ENCODE measurements at places on chromosomes 7 and 10. TPM values are rescaled to one million over a fixed set of nuclear protein-coding genes. Genes with fewer than 3 reads are reported as not detected.

GRCh38 chr7:73642834-73643233 is 18.5 kb upstream of the MLXIPL start:
- H3K36me3 ChIP-seq = no peaks in the 10 kb centered on the region
- peaks cover 1% of the 10 kb centered on the region for H3K4me1 ChIP-seq
- H3K27ac ChIP-seq = no peak overlapping the region
- peaks cover 34% of the 10 kb centered on the region for H3K27me3 ChIP-seq
- DNase-seq = no peak
- H3K4me3 ChIP-seq = no peak overlapping the region

- peak overlapping the region; percentile 13 for H3K4me3 ChIP-seq
- peak; percentile 96 for DNase-seq
- H3K36me3 ChIP-seq = peaks cover 42% of the 10 kb centered on the region
- H3K27ac ChIP-seq = peak overlapping the region; percentile 85
- peaks cover 83% of the 10 kb centered on the region for H3K4me1 ChIP-seq
Observed at GRCh38 chr10:49109669-49110340, 5.5 kb downstream of the VSTM4 start.

DNA sequence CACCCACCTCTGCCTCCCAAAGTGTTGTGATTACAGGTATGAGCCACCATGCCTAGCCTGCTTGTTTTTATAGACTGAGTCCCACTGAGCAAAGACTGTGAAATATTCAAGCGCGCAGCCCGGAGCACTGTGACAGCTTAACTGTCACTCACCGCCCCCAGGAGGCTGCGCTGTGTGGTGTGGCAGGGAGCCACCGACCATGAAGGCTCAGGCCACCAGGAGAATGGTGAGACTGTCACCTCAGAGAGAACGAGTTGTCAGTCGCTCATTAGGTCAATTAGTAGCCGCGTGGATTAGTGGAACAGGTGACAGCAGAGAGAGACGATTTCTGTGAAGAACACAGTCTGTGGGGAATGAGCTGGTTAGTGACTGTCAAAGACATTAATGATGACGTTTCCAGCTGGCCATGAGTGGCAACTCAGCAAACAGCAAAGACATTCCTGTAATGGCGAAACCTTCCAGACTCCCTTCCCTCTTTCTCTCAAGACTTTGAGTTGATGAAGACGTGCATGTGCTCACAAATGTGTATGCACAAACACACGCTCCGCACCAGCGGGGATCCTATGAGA is 64.5 kb downstream of the CYCS start:
- H3K36me3 ChIP-seq = no peaks in the 10 kb centered on the region
- H3K27me3 ChIP-seq = no peaks in the 10 kb centered on the region
- H3K4me1 ChIP-seq = no peaks in the 10 kb centered on the region
- no peak for DNase-seq
- H3K4me3 ChIP-seq = no peak overlapping the region
- H3K27ac ChIP-seq = no peak overlapping the region

DNA sequence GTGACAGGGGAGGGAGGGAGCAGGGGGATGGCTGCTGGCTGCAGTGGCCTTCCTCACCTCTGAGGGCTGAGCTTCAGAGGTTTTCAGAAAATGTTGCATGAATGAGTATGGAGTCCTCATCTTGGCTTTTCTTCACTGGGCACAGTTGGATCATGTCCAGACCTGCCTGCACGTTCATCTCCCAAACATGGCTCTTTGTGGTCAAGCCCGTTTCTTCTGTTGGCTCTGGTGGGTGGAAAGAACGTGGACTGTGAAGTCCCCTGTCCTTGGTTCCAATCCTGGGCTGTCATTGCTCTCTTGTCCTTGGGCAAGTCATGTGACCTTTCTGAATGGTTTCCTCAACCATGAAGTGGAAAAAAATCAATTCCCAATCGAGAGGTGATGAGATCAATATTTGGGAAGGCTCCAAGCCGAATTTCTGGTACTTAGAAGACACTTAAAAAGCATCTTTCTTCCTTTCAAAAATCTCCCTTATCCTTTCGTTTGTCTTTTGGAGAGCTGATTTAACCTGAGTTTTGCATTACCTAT is 34.5 kb downstream of the TSPAN14 start:
- no peaks in the 10 kb centered on the region for H3K27me3 ChIP-seq
- no peak overlapping the region for H3K27ac ChIP-seq
- no peak overlapping the region for H3K4me3 ChIP-seq
- no peak for DNase-seq
- H3K4me1 ChIP-seq = peaks cover 32% of the 10 kb centered on the region

DNA sequence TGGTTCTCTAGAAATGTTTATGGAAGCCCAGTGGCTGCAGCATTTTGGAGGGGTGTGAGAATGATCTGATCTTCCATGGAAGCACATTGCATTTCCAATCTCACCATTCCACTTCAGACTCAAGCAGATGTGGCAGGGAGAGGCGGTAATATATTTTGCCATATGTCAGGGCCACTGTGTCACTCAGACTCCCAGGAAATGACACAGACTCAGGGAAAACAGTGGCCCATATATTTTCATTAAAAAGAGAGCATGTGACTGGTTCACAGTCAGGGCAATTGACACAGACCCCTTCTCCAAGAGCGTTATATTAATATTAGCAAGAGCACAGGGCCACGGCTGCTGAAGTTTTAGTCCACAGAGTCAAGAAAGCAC is 149.3 kb upstream of the NRP1 start:
- no peak overlapping the region for H3K4me3 ChIP-seq
- H3K36me3 ChIP-seq = no peaks in the 10 kb centered on the region
- no peak overlapping the region for H3K27ac ChIP-seq
- DNase-seq = no peak

DNA sequence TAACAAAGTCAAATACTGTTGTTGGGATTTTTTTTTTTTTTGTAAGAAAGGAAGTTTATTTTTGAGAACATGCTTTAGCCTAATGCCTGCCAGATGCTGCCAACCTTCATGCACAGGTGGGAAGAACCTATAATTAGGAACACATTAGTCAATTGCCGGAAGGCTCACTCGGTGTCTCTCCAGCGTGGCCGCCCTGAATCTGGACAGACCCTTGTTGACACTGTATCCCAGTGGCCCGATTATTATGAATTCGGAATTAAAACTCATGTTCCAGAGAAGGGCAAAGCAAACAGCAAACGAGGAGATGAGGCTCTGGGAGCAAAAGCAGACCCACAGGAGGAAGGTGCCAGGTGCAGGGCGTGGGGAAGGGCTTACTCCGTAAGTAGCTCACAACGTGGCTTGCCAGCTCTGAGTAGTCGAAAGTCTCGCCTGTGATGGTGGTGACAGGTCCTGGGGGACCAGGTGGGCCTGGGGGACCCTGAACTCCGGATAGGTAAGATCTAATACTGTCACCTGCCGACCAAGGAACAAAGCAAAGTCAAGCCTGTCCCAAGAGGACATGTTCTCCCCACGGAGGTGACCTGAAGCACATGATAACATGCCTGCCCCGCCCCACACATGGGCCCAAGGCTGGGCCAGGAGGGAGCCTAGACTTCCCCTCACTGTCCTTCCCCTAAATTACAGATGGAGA is 48.3 kb downstream of the COL17A1 start:
- no peaks in the 10 kb centered on the region for H3K27me3 ChIP-seq
- H3K4me1 ChIP-seq = no peaks in the 10 kb centered on the region
- no peak for DNase-seq
- no peak overlapping the region for H3K27ac ChIP-seq
- H3K4me3 ChIP-seq = no peak overlapping the region
- peaks cover 6% of the 10 kb centered on the region for H3K36me3 ChIP-seq

- no peak overlapping the region for H3K27ac ChIP-seq
- no peaks in the 10 kb centered on the region for H3K4me1 ChIP-seq
- no peaks in the 10 kb centered on the region for H3K27me3 ChIP-seq
Observed at GRCh38 chr10:129586898-129587443, 119.9 kb downstream of the MGMT start.

GRCh38 chr7:55132890-55133551 is 114.2 kb downstream of the EGFR start:
- no peak for DNase-seq
- no peak overlapping the region for H3K4me3 ChIP-seq
- peaks cover 7% of the 10 kb centered on the region for H3K36me3 ChIP-seq
- peaks cover 2% of the 10 kb centered on the region for H3K27me3 ChIP-seq

AGAP6 gene
- polyA plus RNA-seq = 7.0 TPM

MAGI2 gene
- 4.8 TPM for polyA plus RNA-seq

CASP7 gene
- 17.8 TPM for polyA plus RNA-seq
